Type B pancreatic cell (in vitro differentiated cells): ENCODE measurements at places on chromosomes 11 and 22. TPM values are rescaled to one million over a fixed set of nuclear protein-coding genes. Genes with fewer than 3 reads are reported as not detected.

Gene MUC5AC
- total RNA-seq = 0.10 and 1.4 TPM in 2 replicates

Gene VSTM5
- 0.24 TPM in 1 of 2 replicates, not detected in the other for total RNA-seq

Gene MMP26
- total RNA-seq = not detected in 2 replicates

Gene MPEG1
- total RNA-seq = not detected in 2 replicates

Gene ARHGAP42
- 10.5 and 22.6 TPM in 2 replicates for total RNA-seq

Gene EXPH5
- 15.2 and 37.4 TPM in 2 replicates for total RNA-seq

Gene FTH1
- 1,346 and 2,108 TPM in 2 replicates for total RNA-seq

Gene TIMM10
- 57.9 and 64.2 TPM in 2 replicates for total RNA-seq

Gene HSPA8
- 1,178 and 1,213 TPM in 2 replicates for total RNA-seq

Gene HTR3A
- total RNA-seq = 0.27 TPM in 1 of 2 replicates, not detected in the other

Gene OR8B4
- total RNA-seq = not detected in 2 replicates

Gene BBOX1
- total RNA-seq = 0.27 and 0.69 TPM in 2 replicates

Gene SMTNL1
- total RNA-seq = not detected in 2 replicates

Gene TUB
- total RNA-seq = 11.5 and 28.8 TPM in 2 replicates

Gene OR2D2
- 0.27 TPM in 1 of 2 replicates, not detected in the other for total RNA-seq

- no peak for DNase-seq
These were observed 302.4 kb downstream of the MN1 start for GRCh38 chr22:27499121-27499520.

GRCh38 chr11:42840860-42841259 lies 470.9 kb upstream of the API5 start:
- DNase-seq = no peak

GRCh38 chr11:9577556-9577955 lies 4.1 kb downstream of the WEE1 start:
- no peak for DNase-seq

DNA sequence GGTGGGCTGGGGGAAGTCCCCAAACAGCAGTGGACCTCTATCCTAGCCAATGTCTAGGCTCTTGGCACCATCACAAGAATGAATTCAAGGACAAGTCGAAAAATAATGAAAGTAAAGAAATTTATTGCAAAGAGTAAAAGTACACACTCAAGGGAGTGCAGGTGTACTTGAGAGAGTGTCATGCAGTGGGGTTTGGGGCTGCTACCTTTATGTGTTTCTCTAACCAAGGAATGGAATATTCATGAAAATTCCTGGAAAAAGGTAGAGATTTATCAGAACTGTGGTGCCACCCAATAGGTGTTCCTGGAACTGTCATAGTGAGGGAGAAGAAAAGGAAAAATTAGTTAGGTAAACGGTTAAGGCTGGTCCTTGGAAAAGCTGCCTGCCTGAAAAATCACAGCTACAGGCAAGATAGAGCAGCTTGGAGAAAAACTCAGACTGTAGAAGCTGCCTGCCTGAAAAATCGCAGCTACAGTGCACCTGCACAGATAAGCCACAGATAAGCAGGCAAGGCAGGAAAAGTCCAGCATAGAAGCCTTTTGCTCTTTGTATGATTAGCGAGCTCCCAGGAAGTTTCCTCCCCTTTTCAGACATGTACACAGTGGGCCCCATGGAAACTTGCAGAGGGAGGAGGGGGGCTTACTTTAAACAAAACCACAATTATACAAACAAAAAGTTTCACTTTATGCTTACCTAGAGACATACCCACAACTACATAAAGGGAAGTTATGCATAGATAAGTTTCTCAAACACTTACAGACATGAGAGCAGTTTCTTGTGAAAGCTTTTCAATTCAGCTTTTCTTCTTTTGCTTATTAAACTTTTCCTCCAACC lies 71.4 kb upstream of the B3GNT6 start:
- DNase-seq = no peak

DNA sequence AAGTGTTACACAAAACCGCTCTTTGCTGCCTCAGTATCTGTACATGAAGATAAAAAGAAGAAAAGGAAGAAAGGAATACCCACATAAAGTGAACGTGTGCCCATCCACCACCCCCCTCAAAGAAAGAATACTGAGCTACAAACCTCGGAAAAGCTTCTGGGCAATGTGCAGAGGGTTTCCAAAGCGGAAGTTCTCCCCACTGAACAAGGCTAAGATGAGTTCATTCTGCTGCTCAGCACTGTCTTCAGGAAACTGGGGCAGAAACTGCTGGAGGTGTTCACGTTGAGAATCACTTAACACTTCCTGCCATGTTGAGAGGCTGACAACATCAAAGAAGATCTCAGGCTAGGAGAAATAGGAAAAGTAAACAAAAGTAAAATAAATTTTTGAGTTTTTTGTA lies 6.9 kb downstream of the NFRKB start:
- DNase-seq = no peak

DNA sequence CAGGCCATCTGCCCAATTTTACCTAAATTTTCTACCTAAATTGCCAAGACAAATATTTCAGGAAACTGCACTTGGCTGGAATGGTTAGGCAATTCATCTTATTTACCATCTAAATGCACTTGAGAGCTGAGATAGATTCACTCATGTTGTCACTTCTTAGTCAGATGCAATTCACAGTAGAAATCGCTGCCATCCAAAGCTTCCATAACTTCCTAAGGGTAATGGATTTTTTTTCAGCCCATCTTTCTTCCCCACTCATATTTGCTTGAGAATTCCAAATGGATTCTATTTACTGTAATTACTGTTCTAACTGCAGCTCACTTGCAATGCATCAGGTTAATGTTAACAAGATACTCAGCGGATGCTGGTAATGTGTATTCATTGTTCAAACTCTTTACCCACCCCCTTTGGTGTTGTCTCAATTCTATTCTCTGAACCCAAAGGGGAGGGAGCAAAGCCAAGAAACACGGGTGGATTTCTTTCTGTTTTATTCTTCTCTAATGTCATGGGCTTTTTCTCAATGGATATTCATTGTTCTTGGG lies 96.0 kb downstream of the TENM4 start:
- no peak for DNase-seq

DNA sequence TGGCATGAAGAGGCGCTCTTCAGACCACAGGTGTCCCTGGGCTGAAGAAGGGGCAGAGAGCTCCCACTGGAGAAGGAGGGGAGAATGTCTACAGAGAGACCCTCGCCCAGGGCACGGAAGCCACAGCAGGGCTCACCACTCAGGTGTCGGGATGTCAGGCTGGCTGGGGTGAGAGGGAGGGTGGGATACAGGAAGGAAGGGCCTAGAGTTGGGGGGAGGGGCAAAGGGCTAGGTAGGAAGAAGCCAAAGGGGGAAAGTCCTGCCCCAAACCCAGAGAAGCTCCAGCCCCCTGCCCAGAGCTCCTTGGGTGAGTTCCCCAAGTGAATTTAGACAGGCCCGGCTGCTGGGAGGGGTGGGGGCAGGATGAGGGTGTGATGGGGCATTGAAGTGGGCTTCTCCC lies 232.0 kb downstream of the CEP164 start:
- no peak for DNase-seq

DNA sequence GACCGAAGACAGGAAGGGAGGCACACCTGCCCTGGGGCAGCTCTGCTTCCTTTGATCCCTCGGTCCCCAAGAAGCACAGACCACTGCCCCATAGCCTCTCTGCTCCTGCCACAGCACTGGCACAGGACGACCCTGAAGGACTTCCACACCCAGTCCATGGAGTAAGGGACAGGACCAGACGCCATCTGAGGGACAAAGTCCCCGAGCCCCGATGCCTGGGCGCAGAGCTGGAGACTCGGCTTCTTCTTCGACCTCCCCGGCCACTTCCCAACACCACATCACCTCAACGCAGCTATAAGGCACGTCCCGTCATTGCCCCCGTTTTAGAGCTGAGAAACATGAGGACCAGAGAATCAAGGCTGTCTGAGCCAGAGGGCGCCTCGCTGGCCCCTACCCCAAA lies 310.5 kb downstream of the BRD1 start:
- no peak for DNase-seq

DNA sequence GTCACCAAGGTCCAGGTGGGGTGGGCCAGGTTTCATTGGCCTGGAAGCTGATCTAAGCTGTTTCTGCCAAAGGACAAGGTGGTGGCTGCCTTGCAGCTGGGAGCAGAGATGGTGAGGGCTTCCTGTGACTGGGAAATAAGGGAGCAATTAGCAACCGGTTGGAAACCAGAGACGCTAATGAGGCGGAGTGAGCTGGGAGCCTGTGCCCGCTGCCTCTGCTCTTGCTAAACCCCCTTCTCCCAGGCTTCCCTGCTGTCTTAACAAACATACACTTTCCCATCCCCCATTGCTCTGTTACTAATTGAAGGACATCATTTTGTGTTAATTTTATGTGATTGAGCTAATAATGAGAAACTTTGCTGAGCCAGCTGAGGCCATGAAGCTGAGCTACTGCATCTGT lies 121.8 kb downstream of the INSC start:
- no peak for DNase-seq

DNA sequence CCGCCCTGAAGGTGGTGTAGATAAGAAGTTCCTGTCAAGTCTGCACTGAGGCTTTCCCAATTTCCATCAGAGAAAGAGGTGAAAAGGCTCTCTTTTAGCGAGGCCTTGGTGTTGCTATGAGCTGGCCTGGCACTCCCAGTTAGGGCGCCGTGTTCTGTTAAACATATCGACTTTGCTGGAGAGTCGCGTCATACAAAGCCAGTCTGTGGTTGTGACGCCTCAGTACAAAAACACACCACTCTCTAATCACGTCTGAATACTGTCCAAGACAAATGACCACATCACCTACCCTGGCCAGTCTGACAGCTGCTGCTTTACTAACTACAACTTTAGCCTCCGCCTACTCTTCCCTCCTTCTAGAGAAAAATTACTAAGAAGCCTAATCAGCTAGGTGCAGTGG lies 8.0 kb upstream of the TOLLIP start:
- DNase-seq = no peak

GRCh38 chr11:107856981-107857517 lies 1.5 kb downstream of the SLC35F2 start:
- DNase-seq = no peak

GRCh38 chr22:25083807-25084200 lies 115.9 kb upstream of the CRYBB3 start:
- DNase-seq = no peak

GRCh38 chr11:29773656-29774264 lies 243.1 kb downstream of the KCNA4 start:
- no peak for DNase-seq

GRCh38 chr11:46719048-46719542 lies at the start of gene F2:
TSS of gene F2 (plus strand) at chr11:46719213. CDS start at chr11:46719236, 23 bp downstream.
- DNase-seq = no peak

- peak; percentile 50 for DNase-seq
These were observed 43.3 kb upstream of the ANO1 start for GRCh38 chr11:70034740-70035365.

DNA sequence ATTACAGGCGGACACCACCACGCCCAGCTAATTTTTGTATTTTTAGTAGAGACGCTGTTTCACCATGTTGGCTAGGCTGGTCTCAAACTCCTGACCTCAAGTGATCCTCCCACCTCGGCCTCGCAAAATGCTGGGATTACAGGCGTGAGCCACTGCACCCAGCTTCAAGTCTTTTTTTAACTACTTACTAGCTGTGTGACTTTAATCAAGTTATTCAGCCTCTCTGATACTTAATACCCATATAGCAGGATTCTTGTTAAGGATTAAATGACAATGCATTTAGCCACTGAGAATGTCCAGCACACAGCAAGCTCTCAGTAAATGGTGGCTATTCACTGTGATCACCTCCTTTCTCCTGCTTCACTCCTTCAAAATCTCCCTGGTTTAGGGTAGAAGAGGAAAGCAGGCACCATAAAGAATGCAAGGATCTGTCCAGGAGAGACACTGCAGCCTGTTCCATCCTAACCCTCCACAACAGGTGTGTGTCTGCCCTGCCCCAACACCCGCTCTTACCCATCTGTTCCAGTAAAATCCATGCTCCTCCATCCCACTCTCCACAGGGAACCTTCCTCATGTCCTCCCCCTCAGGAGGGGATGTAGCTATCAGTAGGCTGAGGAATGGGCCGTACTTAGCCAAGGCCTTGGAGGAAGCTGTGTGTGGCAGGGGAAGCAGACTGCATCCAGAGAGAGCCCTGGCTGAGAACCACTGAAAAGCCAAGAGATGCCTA lies 69.3 kb downstream of the MICAL3 start:
- no peak for DNase-seq

GRCh38 chr22:31177420-31178162 lies 17.6 kb downstream of the RNF185 start:
- DNase-seq = no peak
